ENCODE measurements at places on chromosomes 7 and 10.
A peak's percentile ranks its signal among the peaks of the same experiment; 100 is the strongest.

GRCh38 chr7:43337191-43337590 is 224.7 kb downstream of the HECW1 start:
- no peak for DNase-seq

DNA sequence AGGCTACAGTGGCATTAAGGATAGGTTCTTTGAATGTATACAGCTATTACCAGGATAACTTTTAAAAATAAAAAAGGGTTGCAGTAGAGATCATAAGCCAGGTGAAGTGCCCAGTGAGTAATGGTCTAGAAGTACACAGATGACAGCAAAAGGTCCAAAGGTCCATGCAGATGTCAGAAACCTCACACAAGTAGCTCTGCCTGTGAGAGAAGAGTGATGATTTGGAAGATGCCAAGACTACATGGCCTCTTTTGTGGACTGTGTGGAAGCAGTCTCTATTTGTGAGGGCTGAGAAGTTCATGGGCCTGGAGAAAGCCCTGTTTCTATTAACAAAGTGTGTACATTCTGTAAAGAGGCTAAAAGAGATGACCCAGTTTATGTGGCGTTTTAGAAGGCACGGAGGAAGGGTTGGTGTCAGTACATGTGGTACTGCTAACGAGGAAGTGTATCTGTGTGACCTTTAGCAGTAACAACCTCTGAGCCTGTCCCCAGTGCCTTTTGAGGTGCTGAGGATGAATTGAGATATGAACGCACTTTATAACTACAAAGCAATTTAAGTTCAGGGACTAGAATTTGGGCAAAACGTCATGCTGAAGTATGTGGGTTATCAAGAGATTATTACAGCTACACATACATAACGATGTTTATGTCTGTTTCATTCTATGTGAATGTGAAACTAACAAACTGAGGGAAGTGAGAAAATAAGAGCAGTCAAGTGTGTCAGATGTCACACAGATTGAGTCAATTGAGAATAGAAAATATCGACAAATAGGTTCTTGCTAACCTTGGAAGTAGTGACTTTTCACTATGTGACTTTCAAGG is 7.6 kb downstream of the CYCS start:
- no peak for DNase-seq

DNA sequence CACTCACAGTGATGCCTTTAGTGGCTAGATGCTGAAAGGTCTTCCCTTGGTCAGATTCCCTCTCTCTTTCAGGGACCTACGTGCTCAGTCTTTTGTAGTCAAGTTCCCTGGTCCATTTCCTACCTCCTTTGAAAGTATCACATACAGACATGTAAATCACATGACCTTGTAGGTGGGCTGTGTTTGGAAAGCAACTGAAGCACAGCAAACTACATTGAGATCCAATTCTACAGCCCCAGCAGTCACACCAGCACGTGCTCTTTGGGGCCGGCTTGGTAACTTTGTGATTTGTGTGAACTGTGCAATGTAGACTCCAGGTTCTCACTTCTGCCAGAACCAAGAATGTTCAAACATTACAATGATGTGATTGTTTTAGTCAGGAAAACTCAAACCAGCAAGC is 89.7 kb upstream of the PLPP4 start:
- DNase-seq, result no peak

GRCh38 chr7:8380130-8380529 is 53.3 kb upstream of the NXPH1 start:
- no peak for DNase-seq

- no peak for DNase-seq
These were observed 33.7 kb upstream of the CSTF2T start for GRCh38 chr10:51733057-51733456.

- no peak for DNase-seq
These were observed 65.5 kb downstream of the ATAD1 start for GRCh38 chr10:87752566-87752965.

GRCh38 chr7:26153823-26154783 is 2.1 kb downstream of the NFE2L3 start:
- DNase-seq, result no peak

- no peak for DNase-seq
These were observed 44.0 kb upstream of the ZMIZ1 start for GRCh38 chr10:79024720-79025198.

- no peak for DNase-seq
These were observed 200.4 kb upstream of the NFE2L3 start for GRCh38 chr7:25951414-25952260.

DNA sequence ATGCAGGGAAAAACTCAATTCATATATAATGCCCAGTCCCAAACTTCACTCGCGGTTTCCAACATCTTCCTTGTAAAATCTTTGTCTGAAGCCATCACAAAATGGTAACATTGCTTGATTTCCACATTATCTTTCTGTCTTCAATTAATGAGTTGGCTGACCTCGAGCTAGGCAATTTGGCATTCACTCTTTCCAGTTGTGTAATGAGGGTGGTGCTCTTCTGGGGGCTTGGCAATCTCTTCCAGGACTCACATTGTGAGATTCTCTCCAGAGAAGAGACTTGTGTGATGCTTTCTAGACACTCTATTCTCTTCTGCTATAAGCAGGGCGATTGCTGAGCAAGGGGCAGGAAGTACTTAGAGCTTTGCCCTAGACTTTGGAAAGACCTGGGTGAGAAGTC is 179.5 kb downstream of the JCAD start:
- DNase-seq, result no peak

- peak; percentile 34 for DNase-seq
These were observed 101.0 kb upstream of the SVIL start for GRCh38 chr10:29735628-29736365.

DNA sequence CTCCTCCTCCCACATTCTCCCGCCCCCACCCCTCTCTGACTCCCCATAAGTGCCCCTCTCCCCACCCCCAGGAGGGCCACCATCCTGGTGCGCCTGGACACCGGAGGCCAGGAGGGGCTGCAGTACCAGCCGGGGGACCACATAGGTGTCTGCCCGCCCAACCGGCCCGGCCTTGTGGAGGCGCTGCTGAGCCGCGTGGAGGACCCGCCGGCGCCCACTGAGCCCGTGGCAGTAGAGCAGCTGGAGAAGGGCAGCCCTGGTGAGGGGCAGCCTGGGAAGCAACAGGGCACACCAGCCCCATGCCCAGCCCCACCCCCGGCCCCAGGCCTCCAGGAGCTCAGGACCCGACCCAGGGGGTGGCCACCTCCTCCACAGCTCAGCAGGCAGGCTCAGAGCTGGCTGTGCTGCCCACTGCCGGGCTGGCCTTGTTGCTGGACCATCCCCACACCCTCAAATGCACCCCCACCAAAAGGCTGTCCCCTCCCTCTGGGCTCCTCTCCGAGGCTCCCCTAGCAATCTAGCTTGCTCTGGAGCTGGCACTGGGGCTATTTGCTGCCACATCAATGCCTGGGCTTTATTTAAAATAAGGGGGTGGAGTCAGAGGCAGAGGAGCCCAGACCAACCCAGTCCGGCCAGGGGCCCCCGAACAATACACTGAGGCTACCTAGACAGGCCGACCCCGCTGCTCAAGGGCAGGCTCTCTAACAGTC is 14.8 kb downstream of the ATG9B start:
- no peak for DNase-seq

GRCh38 chr10:63374991-63375390 is 90.8 kb downstream of the JMJD1C start:
- DNase-seq, result no peak

DNA sequence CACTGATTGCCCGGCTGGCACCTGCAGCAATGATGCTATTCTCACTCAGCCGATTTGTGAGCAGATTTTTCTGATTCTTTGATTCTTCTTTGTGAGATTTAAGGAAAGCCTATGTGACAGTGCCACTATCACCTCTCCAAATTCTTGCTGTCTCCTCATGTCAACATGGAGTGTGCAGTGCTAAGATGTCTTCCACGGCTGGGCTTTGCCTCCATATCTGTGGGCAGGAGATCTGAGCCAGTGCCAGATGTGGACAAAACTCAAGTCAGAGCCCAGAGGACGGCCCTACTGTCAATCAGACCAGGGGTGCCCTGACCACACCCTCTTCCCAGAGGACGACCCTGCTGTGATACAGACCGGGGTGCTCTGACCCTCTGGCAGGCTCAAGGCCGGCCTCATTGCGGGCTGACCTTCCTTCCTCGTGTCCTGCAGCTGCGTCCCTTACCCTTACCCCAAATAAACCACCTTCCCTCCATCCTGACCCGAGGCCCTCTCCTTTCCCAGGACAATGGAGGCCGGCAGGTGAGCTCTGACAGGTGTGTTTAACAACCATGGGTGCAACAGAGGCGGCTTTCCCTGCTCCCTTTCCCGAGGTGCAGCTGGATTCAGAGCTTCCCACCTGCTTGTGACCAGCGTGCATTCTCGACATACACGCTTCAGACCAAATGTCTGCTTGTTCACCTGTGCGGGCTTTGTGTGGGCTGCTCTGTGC is 221.4 kb downstream of the ADARB2 start:
- no peak for DNase-seq

DNA sequence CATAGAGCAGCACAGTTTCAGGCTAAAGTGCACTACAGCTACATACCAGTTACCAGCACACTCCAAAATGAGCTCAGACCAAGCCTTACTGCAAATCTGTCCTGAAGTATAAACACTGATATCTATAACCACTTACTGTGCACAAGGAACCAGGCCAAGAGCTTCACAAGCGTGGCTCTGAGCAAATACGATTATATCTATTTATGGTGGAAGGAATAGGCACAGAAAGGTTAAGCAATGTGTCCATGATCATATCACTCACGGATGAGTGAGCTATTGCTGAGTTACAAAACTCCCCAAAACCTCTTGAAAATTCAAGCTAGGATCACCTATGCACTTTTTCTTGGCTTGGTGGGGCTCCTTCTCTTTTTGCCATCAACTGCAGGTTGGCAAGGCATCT is 84.9 kb downstream of the GPAM start:
- no peak for DNase-seq

DNA sequence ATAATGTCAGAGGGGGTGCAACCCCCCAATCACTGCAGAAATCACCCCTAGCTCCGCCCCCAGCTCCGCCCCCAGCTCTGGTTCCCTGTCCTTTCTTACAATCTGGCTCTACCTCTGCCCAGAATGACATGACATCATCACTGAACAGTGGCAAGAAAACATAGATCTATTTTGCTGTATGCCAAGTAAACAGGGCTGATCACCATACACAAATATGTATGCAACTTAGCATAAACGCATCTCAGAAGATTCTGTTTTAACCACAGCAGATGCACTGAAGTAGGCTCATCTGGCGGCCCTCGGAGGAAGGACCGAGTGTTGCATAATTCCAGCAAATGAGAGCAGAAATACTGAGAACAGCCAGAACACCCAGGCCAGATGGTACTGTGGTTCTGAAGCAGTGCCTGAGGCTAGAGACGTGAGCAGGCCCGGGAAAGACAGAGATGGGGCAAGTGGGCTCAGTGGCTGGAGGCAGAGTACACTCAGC is 293.3 kb upstream of the KLF14 start:
- DNase-seq, result no peak

GRCh38 chr10:63712717-63713115 is 191.5 kb downstream of the REEP3 start:
- no peak for DNase-seq

DNA sequence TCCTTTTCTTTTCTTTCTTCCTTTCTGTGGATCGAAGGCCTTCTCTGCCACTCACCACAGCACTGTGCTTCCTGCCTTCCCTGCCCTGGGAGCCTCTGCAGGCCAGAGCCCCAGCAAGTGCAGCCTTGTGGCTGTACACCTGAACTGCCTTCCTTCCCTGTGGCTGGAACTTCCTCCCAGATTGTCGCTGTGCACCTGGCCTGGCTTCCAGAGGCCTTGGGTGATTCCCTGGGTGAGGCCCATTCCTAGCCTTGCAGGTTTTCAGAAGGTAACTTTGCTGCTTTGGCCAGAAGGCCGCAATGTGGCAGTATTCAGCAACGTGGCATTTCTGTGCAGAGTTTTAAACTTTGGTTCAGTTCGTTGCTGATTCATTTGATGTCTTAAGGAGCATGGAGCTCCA is 50.1 kb upstream of the RASGEF1A start:
- DNase-seq, result no peak

DNA sequence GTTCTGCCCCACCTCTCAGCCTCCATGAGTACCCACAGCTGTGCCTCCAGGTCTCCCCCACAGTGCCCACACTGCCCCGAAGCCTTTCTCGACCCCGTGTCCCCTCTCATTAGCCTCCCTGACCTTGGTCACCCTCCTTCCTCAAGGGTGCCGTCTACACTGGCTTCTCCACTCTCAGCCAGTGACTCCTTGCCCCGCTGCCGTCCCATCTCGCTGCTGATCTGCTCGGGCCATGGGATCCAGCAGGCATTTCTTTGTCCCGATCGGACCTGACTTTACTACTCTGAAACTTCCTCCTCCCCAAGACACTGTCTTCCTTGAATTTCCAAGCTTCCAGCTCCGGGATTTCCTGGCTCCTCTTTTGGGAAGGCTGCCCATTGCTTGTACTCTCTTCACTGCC is 31.3 kb downstream of the FKBP6 start:
- no peak for DNase-seq

DNA sequence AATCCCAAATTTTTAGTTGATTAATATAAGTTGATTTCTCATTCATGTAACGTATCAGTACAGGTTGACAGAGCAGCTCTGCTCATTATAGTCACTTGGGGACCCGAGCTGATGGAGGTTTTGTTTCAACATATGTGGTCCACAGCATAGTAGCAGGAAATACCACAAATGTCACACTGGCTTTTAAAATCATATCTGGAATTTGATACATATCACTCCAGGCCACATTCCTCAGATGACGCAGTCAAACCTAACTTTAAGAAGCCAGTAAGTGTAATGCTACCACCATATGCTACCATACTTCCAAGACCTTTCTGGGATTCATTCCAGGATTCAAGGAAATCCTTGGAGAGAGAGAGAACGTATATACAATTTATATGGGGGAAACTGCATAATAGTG is 156.3 kb downstream of the PHF14 start:
- DNase-seq, result no peak

DNA sequence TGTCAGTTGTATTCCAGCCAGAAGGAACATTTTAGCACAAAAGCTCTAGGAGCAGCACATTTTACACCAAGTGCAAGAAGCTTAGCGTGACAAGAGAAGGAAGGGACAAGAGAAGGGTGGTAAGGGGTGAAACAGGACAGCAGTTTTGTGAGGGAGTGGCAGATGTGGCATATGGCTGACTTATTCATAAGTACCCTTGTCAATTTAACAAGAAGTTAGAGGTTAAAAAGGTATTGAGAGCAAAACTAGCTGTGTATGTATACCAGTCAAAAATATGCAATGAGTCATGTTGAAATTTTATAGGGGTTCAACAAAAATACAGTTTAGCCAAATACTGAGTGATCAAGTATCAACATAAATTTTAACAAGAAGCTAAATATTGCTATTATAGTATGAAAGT is 561.5 kb upstream of the POT1 start:
- no peak for DNase-seq

DNA sequence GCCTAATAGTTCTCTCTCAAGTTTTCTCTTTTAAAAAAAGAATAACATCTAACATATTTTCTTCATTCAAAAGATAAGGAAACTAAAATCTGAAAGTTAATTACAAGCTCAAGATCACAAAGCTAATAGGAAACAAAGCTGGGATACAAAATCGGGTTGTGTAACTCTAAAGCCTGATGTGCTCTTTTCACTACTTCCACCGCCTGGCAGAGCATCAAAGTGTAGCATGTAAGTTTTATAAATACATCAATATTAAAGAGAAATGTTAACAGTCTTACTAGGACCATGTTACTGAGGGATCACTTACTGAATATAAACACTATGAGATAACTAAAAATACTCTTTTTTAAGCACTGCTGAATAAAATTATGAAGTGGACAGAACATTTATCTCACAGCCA is 97.2 kb downstream of the KMT2C start:
- DNase-seq, result no peak
